ENCODE measurements at places on chromosomes 6 and 20.

DNA sequence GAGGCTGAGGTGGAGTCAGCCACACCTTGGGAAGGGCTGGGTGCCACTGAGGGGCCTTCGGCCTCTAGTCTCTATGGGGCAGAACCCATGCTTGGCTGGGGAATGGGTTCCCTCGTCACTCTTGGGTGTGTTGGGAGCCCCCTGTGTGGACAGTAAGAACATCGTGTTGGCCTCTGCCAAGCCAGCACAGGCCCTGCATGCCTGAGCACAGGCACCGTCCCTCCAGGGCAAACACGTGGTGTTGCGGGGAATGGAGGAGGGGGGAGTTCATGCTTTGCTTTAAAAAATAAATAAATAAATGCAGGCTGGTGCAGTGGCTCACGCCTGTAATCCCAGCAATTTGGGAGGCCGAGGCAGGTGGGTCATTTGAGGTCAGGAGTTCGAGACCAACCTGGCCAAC lies 63.0 kb downstream of the EZR start:
- DNase-seq: no peak

- DNase-seq: no peak
Observed at GRCh38 chr20:52103913-52104545, 87.5 kb downstream of the ZFP64 start.

- DNase-seq: no peak
Observed at GRCh38 chr6:164455835-164456234, 853.6 kb downstream of the C6orf118 start.

DNA sequence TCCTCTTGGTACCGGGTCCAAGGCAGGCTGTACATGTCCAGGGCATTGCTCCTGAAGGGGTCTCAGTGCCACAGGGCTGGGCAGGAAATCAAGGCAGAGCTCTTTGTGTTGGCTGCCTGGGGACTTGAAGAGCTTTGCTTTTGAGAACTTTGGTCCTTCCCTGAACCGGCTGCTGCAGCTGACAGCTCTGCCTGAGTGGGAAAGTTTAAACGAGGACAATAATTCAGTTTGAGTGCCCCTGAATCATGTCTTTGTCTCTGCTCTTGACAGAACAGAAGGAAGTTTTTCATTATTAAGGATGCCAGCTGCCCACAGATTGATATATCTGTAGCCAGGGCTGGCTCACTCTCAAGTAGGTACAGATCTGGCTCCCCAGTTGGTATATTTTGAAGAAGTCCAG lies 56.1 kb downstream of the ANKRD6 start:
- no peak for DNase-seq

DNA sequence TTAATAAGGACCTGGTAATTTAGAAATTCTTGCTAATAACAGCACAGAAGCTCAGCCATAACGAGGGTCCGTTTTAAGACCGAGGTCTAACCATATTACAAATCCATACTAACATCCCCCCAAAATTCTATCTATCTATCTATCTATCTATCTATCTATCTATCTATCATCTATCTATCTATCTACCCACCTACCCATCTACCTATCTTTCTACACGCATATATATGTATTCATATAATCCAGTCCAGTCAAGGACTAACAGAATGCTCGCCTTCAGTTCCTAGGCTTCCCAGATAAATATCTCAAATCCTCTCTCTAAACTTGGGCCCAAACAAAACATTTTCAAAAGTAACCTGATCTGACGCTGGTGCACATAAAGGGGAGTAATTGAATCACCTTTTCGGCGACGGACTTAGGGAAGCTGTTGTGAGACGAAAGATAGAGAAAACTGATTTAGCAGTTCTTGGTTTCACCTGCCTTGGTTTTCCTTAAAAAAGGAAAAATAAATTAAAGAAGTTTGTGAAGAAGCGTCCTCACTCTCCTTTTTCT lies 14.5 kb downstream of the HMGN4 start:
- DNase-seq: no peak

DNA sequence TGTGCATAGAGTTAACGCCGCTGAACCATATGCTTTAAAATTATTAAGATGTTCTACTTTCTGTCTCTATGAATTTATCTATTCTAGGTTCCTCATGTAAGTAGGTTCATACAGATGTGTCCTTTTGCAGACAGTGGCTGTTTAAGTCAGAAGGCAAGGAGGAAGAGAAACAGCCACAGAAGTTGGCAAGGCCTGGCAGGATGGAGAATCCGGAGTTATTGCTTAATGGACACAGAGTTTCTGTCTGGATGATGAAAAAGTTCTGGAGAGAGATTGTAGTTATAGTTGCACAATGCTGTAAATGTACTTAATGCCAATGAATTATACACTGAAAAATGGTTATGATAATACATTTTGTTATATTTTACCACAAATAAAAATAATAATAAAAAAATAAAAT lies 283.6 kb upstream of the CNR1 start:
- DNase-seq: no peak

DNA sequence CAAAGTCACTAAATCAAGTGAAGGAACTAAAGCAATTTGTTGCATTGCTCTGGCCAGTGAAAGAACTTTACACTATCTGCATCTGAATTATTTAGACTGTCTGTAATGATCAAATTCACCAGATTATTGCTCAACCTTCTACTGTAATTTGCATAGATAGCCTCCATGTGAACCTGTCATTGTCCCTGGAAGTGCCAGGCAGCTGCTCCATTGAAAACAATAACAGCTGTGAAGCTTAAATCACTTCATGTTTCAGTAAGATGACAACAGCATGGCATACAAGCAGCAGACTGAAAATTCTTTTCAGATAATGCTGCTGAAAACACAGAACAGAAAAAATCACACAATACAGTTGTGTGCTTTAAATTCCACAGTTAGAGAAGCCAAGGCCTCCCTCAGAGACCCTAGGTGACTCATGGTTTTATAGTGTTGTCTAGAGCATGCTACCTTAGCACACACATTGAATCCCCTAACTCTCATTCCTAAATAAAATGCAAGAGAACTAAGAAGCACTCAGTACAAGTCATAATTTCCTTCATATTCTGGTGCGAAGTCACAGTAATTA lies 248.9 kb downstream of the TPBG start:
- DNase-seq: no peak

GRCh38 chr6:43895656-43896328 lies 125.8 kb downstream of the VEGFA start:
- DNase-seq: no peak

- no peak for DNase-seq
Observed at GRCh38 chr6:34608321-34609091, 52.4 kb upstream of the SPDEF start.

DNA sequence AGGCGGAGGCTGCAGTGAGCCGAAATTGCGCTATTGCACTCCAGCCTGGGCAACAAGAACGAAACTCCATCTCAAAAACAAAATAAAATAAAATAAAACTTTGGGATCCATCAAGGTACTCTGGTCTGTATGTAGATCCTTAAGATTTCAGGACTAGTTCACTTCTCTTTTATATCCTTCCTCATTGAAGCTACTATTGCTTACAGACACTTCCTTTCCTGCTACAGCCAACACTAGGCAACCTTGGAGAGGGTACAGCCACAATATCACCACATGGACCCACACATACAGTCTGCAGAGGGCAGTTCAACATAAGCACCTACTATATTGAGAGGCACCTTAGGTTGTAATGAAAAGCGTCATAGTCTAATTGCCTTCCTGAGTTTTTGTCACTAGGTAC lies 113.3 kb downstream of the ATXN1 start:
- no peak for DNase-seq

DNA sequence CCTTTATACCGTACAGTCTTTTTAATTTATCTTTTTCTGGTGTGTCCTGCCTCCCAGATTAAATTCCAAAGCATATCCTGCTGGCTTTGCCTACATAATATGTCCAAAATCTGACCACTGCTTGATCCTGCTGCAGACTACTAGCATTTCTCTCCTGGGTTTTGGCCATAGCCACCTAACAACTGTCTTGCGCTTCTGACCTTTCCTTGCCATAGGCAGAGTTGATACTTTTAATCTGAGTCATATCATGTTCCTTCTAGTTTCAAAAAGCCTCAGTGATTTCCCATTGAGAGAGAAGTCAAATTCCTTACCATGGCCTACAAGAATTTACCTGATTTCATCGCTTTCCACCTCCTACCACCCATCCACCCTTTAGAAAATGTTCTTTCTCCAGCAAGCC lies 104.8 kb downstream of the BCKDHB start:
- no peak for DNase-seq

GRCh38 chr6:89527634-89528033 lies 94.7 kb downstream of the ANKRD6 start:
- DNase-seq: no peak

DNA sequence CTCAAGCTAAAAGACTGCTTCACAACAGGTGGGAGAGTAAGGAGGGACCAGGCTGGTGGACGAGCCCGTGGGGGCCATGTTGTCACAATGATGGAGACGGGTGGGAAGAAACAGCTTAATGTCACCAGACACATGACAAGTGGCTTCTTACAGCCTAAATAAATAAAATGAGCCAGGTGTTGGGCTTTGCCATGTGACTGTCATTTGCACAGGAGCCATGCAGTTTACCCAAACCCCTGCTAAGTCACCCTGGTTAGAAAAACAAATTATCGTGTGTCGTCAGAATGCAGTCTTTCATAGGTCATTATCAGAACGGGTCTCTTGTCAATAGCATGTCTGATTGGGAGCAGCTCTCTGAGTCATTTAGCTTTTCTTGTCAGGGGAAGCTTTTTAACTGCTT lies 18.5 kb downstream of the BTBD3 start:
- DNase-seq: no peak

- no peak for DNase-seq
Observed at GRCh38 chr6:37103169-37104039, 66.5 kb upstream of the PIM1 start.

DNA sequence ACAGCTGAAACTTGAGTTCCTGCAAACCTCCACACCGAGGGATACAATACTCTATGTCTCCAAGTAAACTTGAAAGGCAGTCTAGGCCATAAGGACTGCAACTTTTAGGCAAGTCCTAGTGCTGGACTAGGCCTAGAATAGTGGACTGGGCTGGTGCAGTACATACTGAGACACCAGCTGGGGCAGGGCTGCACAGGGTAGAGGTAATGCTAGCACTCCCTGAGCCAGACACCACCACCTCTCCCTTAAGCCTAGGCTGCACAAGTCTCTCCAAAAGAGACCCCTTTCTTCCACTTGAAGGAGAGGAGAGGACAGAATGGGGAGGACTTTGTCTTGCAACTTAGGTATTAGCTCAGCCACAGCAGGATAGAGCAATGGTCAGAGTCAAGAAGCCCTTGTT lies 65.7 kb upstream of the PTPRK start:
- no peak for DNase-seq

DNA sequence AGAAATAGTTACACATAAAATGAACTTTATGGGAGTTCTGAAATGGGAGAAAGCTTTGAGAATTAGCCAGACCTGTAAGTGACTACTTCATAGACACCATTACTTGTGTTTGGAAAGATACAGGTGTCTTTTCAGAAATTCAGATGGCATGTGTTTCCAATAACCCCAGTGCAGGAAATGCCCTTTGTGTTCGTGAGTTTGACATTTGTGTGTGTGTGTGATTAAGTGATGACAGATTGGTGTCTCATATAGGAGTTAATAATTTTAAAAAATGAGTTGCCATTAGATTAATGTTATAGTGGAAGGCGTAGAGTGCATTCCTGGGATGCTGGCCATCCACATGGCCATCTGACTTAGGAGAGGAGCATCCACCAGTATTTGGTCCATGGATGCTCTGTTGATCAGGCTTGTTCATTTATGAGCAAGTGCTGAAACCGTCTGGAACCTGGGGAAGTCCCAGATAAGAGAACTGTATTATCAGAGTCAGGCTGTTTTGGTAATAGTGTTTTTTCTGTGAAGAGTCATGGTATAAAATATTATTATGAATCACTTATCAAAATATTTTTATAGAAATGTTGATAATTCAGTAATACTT lies 3.1 kb downstream of the STK4 start:
- no peak for DNase-seq

DNA sequence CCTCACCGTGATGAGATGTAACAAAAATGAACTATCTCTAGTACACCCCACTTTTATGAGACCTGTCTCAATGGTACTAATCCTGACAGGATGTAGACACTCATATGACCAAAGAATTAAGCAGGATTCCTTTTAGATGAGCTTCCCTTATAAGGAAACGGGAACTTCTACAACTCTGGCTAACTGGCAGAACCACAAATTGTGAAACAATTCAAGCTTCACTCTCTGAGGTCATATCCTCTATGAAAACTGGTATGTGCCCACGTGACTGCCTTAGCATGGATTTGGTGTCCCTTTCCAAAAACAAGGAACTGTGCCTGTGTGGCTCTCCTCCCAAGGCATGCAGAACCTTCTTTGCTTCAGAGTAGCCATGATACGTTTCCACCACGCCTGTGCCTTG lies 14.1 kb upstream of the CPNE5 start:
- no peak for DNase-seq

DNA sequence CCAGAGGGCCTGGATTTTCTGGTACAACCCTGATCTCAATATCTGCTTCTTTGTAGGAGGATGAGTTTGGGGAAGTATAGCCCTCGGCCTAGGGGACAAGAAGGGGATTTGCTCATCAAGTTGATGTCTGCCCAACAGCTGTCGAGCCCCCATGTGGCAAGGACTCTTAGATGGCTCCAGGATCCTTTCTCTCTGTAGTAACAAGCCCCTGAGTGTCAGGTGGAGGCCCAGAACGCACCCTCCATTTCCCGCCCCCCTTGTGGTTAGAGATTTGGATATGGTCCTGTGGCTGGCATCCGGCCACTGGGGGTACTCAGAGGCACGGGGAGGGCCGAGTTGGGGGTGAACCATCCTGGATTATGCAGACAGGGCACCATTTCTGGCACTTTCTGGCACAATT lies 50.1 kb downstream of the CTCFL start:
- DNase-seq: no peak

GRCh38 chr20:19885594-19885938 lies 127.5 kb downstream of the RIN2 start:
- no peak for DNase-seq

DNA sequence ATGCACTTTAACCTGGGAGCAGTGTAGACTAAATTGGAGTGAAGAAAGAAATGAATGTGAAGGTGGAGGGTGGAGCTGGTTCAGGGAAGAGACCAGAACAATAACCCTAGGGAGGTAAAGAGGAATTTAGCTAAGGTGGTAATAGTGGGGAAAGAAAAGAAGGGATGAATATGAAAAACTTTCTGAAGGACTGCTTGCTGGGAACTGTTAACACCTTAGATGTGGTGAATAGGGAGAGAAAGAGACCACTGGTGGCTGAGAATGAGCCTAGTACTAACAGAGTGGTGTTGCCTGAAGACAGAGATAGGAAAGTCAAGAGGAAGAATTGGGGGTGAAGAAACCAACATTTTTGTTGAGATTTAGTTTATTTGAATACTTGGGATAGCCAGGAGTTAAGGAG lies 78.4 kb upstream of the HS3ST5 start:
- DNase-seq: no peak
